Panc1 (cell line): ENCODE measurements at places on chromosomes 7 and 10. TPM values are rescaled to one million over a fixed set of nuclear protein-coding genes. Genes with fewer than 3 reads are reported as not detected.

- DNase-seq, result no peak
These were observed 1310.5 kb upstream of the CELF2 start for GRCh38 chr10:9707216-9707615.

- DNase-seq, result no peak
These were observed 34.1 kb upstream of the IFRD1 start for GRCh38 chr7:112416127-112416526.

DNA sequence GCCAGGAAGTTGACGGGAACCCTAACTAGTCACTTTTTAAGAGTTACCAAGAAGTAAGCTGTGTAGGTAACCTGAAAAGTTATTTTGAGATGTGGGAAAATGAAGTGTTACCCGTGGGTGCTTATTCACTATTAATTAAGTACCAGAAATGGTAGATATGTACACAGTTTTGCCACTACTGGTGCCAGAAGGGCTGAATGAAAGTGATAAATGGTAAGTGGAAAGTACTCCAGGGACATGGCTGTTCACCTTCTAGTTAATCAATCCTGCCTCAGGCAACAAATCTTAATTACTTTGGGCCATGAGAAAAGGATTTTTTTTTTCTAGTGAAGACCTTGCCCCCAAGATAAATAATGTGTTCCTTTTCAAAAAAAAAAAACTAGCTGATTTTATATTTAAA, 15.8 kb downstream of the NET1 start:
- DNase-seq, result no peak

Gene FXYD4
- total RNA-seq, result not detected

Gene UFSP1
- 3.3 TPM for total RNA-seq

Gene PNLIP
- 1.5 TPM for total RNA-seq
